ENCODE measurements at places on chromosomes 11 and 22. TPM values are rescaled to one million over a fixed set of nuclear protein-coding genes. Genes with fewer than 3 reads are reported as not detected.

GRCh38 chr11:125423247-125423849, 72.7 kb downstream of the FEZ1 start:
- peak; percentile 23 for DNase-seq

The KCNJ5 gene
- 1.00 TPM for total RNA-seq

The GVQW3 gene
- total RNA-seq = 2.3 TPM

The FAM181B gene
- 0.64 TPM for total RNA-seq

The CDC42BPG gene
- total RNA-seq = 8.4 TPM

Measured in hepatocyte (in vitro differentiated cells).